ENCODE measurements at places on chromosomes 1 and 21. TPM values are rescaled to one million over a fixed set of nuclear protein-coding genes. Genes with fewer than 3 reads are reported as not detected.

GRCh38 chr1:44678626-44679025 is 4.1 kb downstream of the ARMH1 start:
- peaks cover 17% of the 10 kb centered on the region for H3K4me1 ChIP-seq
- H3K27ac ChIP-seq: no peak overlapping the region
- no peaks in the 10 kb centered on the region for H3K27me3 ChIP-seq
- H3K4me3 ChIP-seq: no peak overlapping the region

DNA sequence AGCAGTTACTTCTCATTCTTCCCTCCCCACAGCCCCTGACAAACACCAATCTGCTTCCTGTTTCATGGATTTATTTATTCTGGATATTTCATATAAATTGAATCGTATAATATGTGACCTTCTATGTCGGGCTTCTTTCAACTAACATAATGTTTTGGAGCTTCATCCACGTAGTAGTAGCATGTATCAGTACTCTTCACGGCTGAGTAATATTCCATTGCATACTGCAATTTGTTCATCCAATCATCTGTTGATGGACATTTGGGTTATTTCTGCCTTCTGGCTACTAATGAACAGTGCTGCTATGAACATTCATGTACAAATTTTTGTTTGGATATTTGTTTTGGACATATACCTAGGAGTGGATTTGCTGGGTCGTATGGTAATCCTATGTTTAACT is 1.9 kb upstream of the KAZN start:
- H3K4me3 ChIP-seq: no peak overlapping the region
- H3K27ac ChIP-seq: no peak overlapping the region
- peaks cover 39% of the 10 kb centered on the region for H3K27me3 ChIP-seq
- H3K36me3 ChIP-seq: no peaks in the 10 kb centered on the region
- peaks cover 26% of the 10 kb centered on the region for H3K4me1 ChIP-seq

DNA sequence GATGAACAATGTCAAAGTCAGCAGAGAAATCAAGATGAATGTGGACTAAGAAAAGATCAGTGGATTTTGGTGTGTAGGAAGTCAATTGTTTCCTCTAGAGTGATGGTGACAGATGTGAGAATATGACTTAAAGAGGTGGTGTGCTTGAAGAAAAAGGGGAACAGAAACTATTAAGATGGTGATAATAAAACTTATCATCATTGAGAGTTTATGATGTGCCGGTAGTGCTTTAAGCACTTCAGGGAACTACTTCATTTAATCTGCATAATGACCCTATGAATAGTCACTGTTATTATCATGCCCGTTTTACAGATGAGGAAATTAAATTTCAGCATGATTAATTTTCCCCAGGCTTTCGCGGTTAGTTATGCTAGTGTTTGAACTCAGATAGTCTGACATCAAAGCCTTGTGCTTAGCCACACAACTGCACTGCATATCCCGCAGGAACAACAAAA is 246.9 kb upstream of the LRRC7 start:
- no peak overlapping the region for H3K4me3 ChIP-seq
- H3K27ac ChIP-seq: no peak overlapping the region
- H3K4me1 ChIP-seq: peaks cover 13% of the 10 kb centered on the region
- DNase-seq: no peak
- H3K27me3 ChIP-seq: no peaks in the 10 kb centered on the region

DNA sequence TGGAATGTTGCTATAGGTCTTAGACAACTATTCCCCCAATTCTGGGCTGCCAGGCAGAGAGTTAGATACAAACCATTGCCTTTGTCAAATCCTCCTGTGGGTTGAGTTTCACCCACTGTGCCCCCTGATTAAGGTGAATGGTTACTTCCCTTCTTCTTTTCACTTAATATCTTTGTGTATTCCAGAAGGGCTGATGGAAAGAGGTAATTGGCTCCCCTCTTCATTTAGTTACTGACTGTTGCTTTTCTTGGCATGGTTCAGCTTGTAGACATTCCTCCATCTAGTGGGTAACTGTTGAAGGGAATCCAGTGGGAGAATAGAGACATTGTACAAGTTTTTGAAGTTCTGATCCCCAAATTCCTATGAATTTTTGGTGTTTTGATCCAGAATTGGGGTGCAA is 43.8 kb upstream of the MACF1 start:
- H3K4me3 ChIP-seq: no peak overlapping the region
- no peaks in the 10 kb centered on the region for H3K36me3 ChIP-seq
- no peaks in the 10 kb centered on the region for H3K27me3 ChIP-seq
- no peak for DNase-seq
- H3K27ac ChIP-seq: peak overlapping the region; percentile 97

GRCh38 chr1:48177257-48177656 is 45.3 kb upstream of the SLC5A9 start:
- H3K27me3 ChIP-seq: no peaks in the 10 kb centered on the region
- no peak for DNase-seq
- H3K27ac ChIP-seq: no peak overlapping the region
- H3K36me3 ChIP-seq: no peaks in the 10 kb centered on the region

DNA sequence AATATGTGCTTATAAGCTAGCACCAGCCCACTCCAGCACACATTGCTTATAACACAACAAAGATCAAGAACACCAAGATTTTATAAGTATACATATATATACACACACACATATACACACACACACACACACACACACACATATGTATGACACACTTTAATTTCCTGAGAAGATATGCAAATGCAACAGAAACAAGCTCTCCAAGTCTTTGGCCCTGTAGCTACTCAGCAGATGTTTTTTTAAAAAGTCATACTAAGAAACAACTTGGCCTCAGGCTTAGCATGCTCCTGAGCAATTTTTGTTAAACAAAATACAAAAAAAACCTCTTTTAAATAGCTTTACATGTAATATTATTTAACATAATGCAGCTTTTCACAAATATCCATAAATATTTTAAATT is 11.1 kb downstream of the TNFSF18 start:
- H3K4me1 ChIP-seq: peaks cover 1% of the 10 kb centered on the region
- no peak for DNase-seq
- H3K27ac ChIP-seq: no peak overlapping the region
- H3K36me3 ChIP-seq: no peaks in the 10 kb centered on the region
- no peak overlapping the region for H3K4me3 ChIP-seq

GRCh38 chr1:111758373-111758772 is 2.7 kb downstream of the DDX20 start:
- peaks cover 9% of the 10 kb centered on the region for H3K4me1 ChIP-seq
- H3K4me3 ChIP-seq: peak overlapping the region; percentile 1
- DNase-seq: no peak
- H3K27ac ChIP-seq: no peak overlapping the region

The SELENOF gene
- total RNA-seq: 114 TPM

The DRAXIN gene
- total RNA-seq: 3.2 TPM

The STXBP3 gene
- 46.9 TPM for total RNA-seq

The S100PBP gene
- 66.1 TPM for total RNA-seq

All from progenitor cell of endocrine pancreas (in vitro differentiated cells).